ENCODE measurements at places on chromosomes 7 and 10.

DNA sequence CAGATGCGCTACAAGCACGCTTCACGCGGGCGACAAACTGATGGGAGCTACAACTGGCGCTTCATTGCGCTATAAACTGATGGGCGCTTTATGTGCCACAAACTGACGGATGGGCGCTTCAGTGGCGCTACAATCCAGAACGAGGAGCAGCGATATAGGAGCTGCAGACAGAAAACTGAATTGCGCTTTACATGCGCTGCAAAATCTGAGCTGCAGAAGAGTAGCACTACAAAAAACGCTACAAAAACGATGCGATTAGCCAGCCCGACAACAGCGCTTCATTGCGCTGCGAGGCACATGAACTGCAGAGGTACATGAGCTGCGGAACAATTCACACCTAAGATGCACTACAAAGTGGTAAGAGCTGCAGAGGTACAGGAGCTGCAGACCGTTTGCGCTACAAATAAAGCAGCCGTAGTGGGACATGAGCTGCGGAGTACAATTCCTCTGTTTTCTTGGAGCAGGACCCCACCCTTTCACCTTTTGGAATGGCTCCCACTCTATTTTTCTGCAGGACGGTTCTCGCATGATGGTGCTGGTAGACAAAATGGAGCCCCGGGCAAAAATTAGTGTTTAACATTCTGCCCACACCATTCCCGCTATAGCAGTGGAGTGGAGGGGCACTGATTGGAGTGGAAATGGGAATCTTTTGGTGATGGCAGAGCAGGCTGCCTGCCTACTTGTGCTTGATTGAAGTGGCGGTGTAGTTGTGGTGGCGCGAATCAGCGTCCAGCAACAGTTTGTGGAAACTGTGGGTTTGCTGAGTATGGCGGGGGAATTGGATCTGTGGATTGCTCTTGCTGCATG lies 1.2 kb upstream of the SGCE start:
- no peak for DNase-seq

DNA sequence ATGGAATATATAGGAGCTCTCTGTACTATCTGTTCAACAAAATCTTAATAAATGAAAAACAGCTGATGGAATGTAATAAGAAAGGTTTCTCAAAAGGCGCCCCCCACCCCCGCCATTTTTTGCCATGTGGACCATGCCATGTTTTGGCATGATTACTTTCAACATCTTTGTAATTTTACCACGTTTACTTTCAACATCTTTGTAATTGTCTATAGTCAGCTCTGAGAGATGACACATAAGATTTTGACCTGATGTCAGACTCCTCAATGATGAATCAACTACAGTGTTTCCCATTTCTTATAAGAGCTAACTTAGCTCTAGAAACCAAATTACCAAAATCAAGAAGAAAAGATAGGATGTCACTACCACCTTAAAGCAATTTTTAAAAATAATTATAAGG lies 144.9 kb upstream of the AHR start:
- DNase-seq: no peak

- DNase-seq: no peak
Measured at GRCh38 chr7:70761711-70762328, 370.1 kb upstream of the GALNT17 start.

- no peak for DNase-seq
Measured at GRCh38 chr7:44279286-44279685, 46.1 kb downstream of the CAMK2B start.

DNA sequence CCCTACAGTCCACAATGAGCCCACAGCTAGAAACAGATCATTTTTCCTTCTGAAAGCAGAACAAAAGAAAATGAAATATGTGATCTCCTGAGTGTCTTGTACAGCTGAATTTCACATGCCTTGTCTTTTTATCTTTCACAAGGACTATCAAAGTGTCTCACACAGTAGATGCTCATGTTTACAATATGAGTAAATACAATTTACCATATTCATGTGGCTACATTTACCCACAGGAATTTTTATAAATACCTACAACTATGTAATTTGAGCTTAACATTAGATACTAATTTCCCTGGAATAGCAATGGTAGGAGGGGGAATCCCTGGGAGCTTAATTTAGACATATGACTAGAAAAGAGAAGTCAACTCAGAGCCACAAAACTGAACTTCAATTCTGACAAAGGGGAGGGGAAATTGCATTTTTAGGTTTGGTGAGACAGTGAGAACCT lies 186.2 kb downstream of the MACC1 start:
- no peak for DNase-seq

- no peak for DNase-seq
Measured at GRCh38 chr7:94245500-94245899, 149.2 kb upstream of the COL1A2 start.

DNA sequence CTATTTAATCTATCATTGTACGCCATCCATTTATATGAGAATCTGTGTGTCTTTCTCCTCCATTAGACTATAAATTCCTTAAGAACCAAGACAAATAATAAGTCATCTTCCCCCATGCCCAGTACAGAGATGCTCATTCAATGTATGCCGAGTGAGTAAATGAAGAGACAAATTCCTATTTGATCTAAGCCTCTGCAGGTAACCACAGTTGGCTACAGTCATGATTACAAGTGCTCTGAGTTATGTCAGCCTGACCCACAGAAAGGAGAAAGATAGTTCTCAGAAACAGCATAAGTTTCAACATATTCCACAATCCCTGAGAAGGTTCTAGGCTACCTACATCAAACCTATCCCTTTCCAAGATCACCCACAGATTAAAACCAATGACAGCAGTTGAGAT lies 46.1 kb downstream of the MPP7 start:
- DNase-seq: no peak

- DNase-seq: no peak
Measured at GRCh38 chr7:93889261-93889660, 1.3 kb downstream of the TFPI2 start.

DNA sequence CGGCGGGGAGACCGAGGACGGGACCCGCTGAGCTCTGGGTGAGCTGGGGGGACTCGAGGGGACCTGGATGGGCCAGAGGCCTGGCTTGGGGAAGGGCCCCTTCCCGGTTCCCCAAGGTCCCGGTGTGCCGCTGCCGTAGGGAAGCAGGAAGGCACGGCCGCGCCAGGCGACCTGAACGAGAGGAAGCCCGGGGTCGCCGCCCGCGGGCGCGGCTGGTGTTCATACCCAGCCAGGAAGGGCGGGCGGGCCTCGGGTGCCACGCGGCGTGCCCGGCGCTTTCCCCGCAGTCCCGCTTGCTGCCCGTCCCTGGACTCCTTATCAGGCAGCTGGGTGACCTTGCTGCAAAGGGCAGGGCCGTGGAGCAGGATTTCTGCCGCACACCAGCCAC lies 38.0 kb downstream of the ZNF777 start:
- no peak for DNase-seq

DNA sequence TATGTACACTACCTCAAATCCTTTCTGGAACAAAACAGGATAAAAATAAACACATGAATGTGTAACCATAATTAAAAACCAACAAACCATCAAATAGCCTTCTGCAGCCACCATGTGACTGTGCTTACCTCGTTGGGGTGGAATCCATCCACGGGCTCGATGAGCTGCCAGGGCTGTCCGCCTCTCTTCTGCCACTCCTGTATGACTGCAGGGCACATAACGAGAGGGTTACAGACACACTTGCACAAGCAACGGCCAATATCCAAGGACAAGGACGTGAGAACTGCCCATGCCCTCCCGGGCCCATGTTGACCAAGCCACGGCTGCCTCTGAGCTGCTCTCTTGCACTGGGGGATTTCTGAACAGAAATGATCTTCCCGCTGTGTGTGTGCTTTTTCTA lies 132.2 kb downstream of the ANLN start:
- no peak for DNase-seq

DNA sequence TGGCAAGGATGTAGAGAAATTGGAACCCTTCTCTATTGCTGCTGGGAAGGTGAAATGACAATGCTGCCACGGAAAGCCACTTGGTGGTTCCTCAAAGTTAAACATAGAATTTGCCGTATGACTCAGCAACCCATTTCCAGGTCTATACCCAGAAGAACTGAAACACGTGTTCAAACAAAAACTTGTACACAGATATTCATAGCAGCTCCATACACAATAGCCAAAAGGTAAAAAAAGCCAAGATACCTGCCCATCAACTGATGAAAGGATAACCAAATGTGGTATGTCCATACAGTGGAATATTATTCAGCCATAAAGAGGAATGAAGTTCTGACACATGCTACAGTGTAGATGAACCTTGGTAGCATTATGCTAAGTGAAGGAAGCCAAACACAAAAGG lies 39.1 kb downstream of the LHPP start:
- DNase-seq: no peak

DNA sequence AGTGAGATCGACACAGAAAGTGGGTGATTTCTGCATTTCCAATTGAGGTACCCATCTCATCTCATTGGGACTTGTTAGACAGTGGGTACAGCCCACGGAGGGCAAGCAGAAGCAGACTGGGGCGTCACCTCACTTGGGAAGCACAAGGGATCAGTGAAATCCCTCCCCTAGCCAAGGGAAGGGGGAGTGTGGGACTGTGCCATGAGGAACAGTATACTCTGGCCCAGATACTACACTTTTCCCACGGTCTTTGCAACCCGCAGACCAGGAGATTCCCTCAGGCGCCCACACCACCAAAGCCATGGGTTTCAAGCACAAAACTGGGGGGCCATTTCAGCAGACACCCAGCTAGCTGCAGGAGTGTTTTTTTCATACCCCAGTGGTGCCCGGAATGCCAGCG lies 99.8 kb downstream of the ODAD2 start:
- no peak for DNase-seq

GRCh38 chr7:20562461-20562860 lies 53.0 kb upstream of the ABCB5 start:
- DNase-seq: no peak

GRCh38 chr7:25664593-25664992 lies 436.3 kb upstream of the NPVF start:
- DNase-seq: no peak

- no peak for DNase-seq
Measured at GRCh38 chr10:131178521-131179331, 132.8 kb downstream of the TCERG1L start.

GRCh38 chr10:4195213-4195612 lies 410.2 kb upstream of the KLF6 start:
- no peak for DNase-seq

GRCh38 chr7:146146831-146147486 lies 30.4 kb downstream of the CNTNAP2 start:
- DNase-seq: no peak

GRCh38 chr7:74653686-74654181 lies 3.8 kb upstream of the GTF2I start:
- DNase-seq: no peak

DNA sequence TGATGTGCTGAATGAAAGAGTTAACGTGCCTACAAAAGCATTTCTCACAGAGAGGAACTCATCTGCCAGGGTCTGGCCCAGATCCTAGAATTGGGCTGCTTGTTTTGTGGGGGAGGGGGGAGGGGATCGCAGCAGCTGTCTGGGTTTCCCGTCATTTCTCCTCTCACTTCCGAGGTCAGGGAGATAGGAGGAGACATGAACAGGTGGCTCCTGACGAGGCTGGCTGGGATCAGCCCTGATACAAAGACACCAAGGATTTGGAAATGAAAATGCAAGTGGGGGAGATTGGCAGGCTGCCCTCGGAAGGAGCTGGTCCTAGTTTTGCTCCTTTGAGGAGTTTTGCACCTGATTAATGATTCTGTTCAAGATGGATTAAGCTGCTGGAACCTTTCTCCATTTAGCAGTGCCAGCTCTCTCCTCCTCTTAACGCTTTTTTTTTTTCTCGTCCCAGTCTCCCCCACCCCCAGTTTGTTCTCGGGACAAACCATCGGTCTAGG lies 86.8 kb upstream of the KMT2C start:
- DNase-seq: no peak

DNA sequence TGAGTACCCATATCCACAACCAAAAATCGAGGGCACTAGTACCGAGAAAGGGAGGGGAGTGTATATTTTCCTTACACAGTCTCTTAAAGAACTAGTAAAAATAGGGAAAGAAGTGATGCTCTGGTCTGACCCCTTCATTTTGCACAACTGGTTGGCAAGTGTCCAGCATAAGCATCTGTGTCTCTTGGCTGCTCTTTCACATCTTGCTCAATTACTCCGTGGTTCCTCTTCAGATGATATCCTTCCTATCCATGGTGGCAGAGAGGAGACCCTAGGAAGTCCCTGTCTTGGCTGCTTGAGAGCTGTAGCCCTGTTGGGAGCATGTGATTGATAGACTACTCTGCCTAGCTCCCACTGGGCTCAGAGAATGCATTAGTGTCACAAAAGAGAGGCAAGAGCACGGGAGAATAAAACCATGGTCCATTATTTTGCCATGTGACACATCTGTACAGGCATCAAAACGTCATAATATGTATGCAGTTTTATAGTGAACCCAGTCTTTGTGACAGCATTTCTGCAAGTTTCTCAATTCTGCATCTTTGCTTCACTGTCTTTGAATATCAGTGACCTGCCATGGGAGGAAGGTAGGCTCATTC lies 111.8 kb upstream of the ANKRD1 start:
- no peak for DNase-seq

DNA sequence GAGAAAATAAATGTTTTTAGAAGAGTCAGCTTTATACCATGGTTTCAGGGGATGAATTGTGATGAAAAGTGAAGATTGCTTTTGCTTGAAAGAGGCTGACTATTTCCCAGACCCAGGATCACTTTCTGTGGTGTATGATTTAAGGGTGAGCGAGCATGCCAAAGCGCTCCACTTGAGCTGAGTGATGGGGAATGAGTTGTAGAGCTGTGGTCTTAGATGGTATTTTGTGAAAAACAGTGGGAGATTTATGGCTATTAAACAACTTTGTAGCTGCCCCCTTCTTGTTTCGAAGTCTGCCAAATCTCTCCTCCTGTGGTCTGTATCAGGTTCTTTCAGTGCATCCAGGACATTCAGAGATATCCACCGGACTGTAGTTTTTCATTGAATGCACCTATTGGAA lies 888.2 kb downstream of the LRMDA start:
- no peak for DNase-seq

GRCh38 chr7:114936471-114936870 lies 14.6 kb downstream of the MDFIC start:
- no peak for DNase-seq

GRCh38 chr7:4715410-4715776 lies 33.3 kb downstream of the FOXK1 start:
- no peak for DNase-seq

DNA sequence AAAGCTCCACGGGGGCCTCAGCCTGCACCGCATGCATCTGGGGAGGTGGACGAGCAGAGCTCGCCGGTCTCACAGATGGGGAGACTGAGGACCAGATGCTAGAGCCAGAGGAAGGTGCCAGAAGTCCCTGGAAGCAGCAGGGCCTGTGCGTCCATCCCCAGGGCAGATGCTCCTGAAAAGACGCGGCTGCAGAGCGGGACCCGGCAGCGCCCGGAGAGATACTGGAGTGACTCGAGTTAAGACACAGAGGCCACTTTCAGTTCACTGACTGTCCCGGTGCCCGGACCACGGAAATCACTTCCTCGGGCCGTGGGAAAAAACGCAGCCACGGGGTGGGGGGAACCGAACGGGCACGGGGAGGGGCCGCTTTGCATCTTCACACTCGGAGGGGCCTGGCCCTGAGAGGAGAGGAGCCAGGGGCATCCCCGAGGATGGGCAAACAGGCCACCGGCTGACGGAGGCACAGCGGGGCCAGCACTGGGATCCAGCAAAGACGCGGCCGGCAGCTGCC lies 85.4 kb downstream of the FOXL3 start:
- no peak for DNase-seq
